Left renal cortex interstitium (tissue), 4 donors: ENCODE measurements at places on chromosomes 7 and 10.

DNA sequence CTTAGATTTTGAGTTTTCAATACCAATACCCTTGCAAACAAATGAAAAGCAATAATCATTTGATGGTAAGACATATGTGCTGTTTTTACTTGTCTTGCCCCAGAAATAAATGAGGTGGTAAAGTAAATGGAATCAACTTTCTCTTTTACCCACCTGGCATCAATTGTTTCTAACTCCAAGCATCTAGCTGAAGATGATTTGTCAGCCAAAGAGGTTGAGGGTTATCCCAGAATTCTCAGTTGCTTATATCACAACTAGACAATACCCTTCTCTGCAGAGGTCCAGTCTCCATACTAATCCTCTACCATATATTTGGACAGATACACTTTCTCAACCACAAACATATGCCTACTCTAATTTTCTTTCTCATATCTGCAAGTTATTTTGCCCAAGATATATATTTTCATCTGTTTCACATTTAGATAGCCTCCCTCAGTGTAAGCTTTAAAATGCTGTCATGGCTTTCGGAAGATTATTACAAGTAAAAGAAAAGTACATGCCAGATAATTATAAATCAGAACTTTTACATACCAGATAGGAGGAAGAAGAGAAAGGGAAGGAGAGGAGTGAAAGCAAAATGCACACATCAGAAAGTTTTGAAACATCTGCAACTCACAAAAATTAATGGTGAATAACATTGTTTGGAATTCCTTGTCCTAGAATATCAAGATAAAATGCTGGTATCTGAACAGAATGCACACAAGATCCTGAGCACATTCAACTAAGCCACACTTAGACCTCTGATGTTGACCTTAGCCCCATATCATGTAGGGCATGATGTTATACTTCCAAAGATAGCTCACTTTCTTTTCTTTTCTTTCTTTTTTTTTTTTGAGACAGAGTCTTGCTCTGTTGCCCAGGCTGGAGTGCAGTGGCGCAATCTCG lies 146.6 kb downstream of the REEP3 start:
- no peak for DNase-seq

- no peak for DNase-seq
Observed at GRCh38 chr7:73718905-73719805, at the start of gene STX1A. Gene STX1A, minus strand, starts transcription at chr7:73719669. Its CDS starts 38 bp downstream, at chr7:73719631.

DNA sequence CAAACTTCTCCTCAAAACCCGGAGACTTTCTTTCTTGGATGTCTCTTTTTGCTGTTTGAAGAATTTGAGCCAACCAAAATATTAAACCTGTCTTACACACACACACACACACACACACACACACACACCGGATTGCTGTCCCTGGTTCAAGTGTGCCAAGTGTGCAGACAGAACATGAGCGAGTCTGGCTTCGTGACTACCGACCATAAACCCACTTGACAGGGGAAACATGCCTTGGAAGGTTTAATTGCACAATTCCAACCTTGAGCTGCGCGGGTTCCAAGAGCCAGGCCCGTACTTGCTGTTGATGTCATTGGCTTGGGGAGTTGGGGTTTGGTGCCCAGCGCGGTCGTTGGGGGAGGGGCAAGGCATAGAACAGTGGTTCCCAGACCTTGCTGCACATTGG lies 1.7 kb downstream of the EGFR start:
- DNase-seq = no peak

GRCh38 chr10:119252051-119252465 lies 44.7 kb downstream of the GRK5 start:
- DNase-seq = no peak

DNA sequence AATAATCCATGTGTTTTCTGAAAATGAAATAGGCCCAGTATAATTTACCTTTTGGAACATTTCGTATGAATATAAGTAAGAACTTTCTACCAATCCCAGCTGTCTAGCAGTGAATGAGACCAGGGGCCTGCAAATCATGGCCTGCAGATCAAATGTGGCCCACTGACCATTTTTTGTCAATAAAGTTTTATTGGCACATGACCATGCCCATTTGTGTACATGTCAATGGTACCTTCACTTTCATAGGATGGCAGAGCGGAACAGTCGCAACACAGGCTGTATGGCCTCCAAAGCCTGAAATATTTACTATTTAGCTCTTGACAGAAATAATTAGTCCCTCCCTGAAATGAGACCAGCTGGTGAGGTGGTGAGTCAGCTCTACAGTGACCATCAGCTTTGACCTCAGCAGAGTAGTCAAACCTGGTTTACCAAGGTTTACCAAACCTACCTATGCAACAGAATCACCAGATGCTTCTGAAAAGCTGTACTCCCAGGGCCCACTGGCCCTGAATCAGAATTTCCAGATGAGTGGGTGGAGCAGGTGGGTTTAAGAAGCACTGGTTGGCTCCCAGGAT lies 13.8 kb upstream of the C10orf90 start:
- no peak for DNase-seq

DNA sequence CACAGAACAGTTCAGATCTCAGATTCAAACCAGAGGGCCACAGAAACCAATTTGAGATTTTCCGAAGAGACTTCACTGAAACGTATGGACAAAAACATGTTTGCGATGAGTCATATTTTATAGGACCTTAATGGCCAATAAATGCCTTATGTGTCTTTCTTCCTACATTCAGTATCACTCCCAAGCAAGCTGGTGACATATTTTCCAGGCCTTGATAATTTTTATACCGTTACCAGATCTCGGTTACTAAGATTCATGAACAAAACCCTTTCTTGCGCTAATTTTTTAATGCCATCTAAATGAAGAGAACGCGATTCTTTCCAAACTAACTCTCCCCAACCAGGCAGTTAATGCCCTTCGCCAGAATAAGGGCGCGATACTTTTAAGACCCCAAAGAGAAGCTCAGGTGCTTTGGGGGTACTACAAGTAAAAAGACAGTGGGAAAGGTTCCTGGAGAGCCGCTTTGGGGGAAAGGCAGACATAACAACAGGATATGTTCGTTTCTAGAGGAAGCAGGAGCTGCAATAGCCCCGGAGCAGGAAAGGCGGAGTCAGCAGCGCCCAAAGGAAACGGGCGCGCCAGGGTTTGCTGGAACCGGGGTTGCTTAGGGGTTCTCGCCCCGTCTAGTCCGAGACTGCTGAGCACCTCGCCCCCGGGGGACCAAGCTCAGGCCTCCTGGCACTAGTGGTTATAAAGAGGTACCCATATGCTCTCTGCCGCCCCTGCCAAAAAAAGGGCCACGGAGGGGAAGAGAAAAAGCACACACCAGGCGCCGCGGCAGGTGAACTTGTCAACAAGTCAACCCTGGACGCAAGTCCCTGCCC lies 884 bp downstream of the ICA1 start:
- DNase-seq = no peak

DNA sequence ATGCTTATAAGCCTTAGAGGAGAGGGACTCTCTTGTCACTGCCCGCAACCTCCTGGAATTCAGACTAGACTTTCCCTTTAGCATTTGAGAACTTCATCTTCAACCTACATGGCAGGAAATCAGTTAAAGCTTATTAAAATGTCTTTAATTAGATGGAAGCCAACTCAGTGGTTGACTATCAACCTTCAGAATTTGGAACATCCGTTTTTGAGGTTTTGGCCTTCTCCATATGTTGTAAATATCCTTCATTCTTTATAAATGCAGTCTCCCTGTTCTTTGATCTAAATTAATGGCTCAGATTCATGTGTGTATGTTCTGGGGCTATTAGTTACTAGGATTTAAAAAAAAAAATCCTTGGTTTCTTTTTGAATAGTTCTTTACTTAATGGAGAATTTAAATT lies 85.0 kb downstream of the ANKRD61 start:
- no peak for DNase-seq

DNA sequence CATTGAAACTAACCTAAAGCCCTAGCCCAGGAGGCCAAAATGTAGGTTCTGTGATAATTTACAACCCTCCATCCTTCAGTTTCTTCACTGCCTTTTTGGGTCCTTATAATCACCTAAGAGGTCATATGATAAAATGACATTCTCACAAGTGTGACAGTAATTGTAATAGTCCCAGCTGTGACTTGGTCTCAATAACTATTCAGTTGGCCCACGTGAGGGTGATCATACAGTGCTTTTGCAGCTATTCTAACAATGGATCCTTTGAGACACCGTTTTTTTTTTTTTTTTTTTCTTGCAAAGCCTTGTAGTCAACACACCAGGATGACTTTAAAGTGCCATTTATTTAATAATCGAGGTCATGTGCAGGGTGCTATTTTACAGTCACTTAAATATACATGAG lies 760.0 kb downstream of the PHTF2 start:
- no peak for DNase-seq

DNA sequence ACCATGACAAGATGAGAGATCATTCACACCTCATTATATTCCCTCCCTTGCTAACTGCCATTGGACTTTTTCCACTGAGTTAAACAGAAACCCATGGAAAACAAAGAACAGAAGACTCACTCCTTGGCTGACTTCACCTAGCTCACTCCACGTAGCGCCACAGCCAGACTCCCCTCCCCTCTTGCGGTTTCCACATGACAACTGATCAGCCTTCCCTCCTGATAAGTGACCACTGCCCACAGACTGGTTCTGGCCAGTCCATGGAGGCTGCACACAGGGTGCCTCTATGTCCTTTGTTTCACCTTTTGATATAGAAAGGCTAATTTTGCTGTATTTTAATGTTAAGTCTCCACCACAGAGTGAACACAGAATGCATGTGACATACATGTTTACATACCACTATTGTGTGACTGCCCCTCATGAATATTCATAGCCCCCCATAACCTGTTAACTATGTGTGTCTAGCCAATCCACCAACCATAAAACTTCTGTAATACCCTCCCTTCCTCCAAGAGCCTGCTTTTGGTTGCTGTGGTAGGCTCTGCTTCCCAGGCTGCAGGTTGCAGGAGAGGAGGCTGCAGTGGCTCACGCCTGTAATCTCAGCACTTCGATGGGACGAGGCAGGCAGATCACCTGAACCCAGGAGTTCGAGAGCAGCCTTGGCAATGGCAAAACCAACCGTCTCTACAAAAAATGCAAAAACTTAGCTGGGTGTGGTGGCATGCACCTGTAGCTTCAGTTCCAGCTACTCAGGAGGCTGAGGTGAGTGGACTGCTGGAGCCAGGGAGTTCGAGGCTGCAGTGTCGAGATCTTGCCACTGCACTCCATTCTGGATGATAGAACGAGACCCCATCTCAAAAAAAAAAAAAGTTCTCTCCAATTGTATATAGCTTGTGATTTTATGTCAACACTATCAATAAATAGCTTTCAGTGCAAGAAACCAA lies 10.0 kb upstream of the IFIT5 start:
- DNase-seq = no peak

DNA sequence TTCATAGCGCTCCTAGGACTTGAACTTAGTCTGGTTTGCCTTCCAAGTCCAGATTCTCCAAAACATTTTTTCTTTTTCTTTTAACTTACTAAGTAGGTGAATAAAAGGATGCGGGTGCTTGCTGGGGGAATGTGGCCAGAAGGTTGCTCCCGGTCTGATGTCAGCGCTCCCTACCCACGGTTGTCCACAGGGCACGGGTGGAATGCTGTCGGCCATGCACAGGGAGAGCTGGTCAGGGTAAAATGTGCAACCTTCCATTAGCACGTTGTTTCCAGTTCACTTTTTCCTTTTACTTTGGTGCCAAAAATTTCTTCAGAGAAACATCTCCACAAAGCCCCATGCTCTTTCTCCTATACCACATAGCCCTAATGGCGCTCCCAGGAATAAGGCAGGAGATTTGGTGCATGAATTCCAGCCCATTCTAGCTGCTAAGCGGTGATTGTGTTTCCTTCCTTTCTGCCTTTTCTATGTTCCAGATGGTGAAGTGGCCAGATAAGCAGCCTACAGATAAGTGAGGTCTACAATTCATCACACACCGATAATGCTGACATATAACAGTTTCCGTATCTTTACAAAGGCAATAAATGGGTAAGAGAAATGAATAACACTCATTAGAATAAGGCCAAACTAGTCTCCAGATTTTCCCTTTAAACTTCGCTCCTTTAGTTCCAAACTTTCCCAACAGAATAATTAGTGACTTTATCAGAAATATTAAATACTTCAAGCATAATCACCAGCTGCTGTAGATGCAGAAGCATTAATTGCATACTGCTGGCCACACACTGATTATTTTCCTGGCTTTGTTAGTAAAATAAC lies 138.3 kb upstream of the FGFR2 start:
- no peak for DNase-seq

DNA sequence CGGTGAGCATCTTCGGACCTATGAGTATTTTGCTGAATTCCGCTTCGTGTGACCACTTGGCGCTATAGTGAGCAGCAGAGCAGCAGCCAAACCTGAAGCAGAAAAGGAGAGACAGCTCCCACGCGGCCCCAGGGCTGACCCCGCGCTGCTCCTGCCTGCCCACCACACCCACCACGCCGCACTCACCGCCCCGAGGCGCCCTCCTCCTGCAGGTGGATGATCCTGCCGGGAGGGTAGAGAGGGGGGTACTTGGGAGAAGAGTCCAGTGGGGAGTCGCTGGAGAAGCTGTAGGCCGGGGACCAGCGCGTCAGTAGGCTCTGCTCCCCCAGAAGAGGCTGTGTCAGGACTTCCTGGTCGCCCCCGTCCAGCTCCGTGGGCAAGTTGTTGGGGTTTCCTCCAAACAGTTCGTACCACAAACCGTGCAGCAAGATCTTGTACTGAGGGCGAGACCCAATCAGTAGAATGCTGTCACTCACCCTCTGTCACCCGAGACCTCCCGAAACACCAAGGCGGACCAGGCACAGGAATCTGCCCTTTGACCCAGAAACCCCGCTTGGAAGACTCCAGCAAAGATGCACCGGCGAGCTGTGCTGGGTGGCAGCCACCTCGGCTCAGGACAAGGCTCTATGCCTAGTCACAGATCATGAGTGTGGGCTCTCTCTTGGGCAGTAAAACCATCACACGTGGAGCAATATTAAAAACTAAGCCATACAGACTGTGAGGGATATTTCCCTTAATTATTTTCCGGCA lies 37.6 kb downstream of the DAGLB start:
- DNase-seq = no peak

- DNase-seq = no peak
Observed at GRCh38 chr7:92874567-92874966, 38.2 kb upstream of the CDK6 start.

DNA sequence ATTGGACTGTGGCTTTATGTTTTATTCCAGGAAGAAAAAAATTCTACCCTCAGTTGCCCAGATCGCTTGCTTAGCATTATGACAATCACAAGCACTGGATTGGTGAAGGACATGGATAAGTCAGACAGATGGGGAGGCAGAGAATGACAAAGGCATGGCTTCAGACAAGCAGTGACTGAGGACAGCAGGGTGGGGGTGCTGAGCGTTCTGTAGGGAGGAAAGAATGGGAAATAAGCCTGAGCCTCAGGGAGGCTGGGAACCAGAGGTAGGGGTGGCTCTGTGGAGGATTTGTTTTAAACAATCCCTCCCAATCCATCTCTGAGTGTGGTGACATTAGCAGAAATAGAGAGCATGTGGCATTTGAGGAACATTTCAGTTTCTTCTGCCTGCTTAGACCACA lies 896.9 kb downstream of the CCSER2 start:
- no peak for DNase-seq

- DNase-seq = no peak
Observed at GRCh38 chr7:35555934-35556333, 139.0 kb downstream of the HERPUD2 start.
